Ovary (tissue), 10 donors: ENCODE measurements at places on chromosomes 13 and 19. TPM values are rescaled to one million over a fixed set of nuclear protein-coding genes. Genes with fewer than 3 reads are reported as not detected.

The IRGC gene
- not detected for polyA plus RNA-seq

The RAB20 gene
- 20.7 TPM for polyA plus RNA-seq

The DIRAS1 gene
- polyA plus RNA-seq = 2.1 TPM

The C5AR1 gene
- 3.5 TPM for polyA plus RNA-seq

The C19orf81 gene
- polyA plus RNA-seq = not detected

The TPTE2 gene
- 0.18 TPM for polyA plus RNA-seq

The ZNF69 gene
- polyA plus RNA-seq = 7.5 TPM

The NPAS1 gene
- polyA plus RNA-seq = not detected

The GSX1 gene
- not detected for polyA plus RNA-seq

The AP2S1 gene
- 57.0 TPM for polyA plus RNA-seq
